Fibroblast of gingiva (primary cell): ENCODE measurements at places on chromosomes 1 and 21.

GRCh38 chr1:12121212-12122003, 45.4 kb upstream of the TNFRSF1B start:
- DNase-seq = peak; percentile 88

GRCh38 chr1:12188657-12189327, 22.0 kb downstream of the TNFRSF1B start:
- no peak for DNase-seq

- DNase-seq = no peak
Measured at GRCh38 chr1:42773420-42773819, 6.4 kb downstream of the C1orf50 start.

- DNase-seq = peak; percentile 20
Measured at GRCh38 chr1:51324251-51325010, 5.9 kb downstream of the TTC39A start.

DNA sequence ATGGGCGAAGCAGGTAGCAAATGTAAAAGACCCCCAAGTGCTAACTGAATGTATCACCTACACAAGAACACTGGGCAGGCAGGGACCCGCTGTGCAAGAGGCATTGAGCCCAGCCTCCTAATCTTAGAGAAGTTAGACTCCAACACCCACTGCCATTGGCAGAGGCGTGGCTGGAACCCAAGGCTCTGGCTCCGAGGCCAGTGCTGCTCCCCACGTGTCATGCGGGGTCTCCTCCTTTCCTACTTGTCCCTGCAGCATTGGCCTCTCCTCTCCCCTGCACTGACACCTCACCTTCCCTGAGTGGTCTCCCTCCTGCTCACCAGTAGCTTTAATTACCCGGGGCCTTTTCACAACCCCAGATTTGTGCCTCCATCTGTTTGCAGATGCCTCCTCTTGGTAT, 107.0 kb downstream of the GALNT2 start:
- DNase-seq = no peak

- peak; percentile 38 for DNase-seq
Measured at GRCh38 chr1:14924455-14925331, 228.9 kb upstream of the TMEM51 start.

DNA sequence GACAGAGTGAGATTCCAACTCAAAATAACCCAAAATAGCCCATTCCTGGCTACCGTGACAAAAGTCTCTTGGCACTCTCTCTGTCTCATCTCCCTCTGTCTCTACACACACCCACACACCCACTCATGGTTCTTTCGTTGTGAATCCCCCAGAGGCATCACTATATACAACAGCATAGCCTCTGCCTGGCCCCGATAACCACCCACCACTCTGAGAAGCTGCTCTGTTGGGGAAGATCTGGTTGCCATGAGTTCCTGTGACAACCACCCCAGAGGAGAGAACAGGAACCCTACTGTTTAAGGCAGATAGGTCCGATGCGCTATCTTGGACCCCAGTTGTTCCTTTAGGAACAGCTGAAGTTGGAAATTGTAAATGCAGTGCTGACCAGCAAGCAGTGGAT, 70.4 kb upstream of the LYST start:
- no peak for DNase-seq

- DNase-seq = no peak
Measured at GRCh38 chr1:186479162-186479561, 18.2 kb upstream of the PDC start.

GRCh38 chr21:27596196-27596595, 629.3 kb upstream of the ADAMTS5 start:
- DNase-seq = peak; percentile 15

GRCh38 chr21:42558846-42559245, 45.2 kb downstream of the SLC37A1 start:
- no peak for DNase-seq

DNA sequence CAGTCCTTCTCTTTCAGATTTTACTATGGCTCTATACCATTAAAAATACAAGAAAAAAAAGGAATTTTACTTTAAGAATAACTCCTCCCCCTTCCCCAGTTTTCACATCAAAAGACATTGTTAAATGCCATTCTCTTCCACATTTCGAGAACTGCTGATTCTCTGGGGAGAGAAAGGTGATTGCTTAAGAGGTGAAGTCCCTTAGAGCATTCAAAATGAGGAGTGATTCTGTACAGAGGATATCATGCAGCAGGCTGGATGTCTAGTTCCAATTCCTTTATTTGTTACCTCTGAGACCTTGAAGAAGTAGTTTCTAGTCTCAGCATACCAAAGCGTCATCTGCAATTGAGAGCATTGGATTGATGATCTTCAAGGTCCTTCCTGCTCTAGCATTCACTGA, 46.9 kb downstream of the FMO3 start:
- no peak for DNase-seq

DNA sequence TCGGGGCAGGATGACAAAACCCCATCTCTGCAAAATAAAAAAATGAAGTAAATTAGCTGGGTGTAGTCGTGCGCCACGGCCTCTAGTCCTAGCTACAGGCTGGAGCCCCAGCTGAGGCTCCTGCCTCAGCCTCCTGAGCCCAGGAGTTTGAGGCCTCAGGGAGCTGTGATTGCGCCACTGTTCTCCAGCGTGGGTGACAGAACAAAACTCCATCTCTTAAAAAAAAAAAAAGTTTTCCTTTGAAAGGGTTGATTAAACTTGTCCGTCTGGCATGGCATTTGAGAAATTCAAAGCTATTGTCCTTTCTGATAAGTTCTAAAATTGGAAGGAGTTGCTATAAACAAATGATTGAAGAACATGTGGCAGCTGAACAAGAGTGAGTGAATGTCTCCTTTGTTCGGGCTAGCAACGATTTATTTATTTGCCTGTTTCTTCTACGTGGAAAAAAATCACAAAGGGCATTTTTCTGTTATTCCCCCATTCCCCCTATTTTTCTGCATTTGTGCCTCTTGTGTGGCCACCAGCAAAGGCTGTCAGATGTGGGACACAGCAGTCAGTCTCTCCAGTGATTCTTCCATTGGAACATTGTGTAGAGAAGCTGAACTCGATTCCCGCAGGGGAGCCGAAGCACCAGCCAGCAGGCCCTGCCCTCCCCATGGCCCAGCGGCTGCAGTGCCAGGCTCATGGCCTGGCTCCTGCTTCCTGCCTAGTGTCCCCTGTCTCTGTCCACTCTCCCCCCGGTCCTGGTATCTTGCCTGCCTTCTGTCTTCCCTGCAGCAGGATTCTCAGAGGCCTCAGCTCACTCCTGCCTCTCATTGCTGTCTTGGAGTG, 21.5 kb upstream of the PWP2 start:
- DNase-seq = no peak

GRCh38 chr1:180080439-180080838, 74.2 kb upstream of the QSOX1 start:
- DNase-seq = no peak

DNA sequence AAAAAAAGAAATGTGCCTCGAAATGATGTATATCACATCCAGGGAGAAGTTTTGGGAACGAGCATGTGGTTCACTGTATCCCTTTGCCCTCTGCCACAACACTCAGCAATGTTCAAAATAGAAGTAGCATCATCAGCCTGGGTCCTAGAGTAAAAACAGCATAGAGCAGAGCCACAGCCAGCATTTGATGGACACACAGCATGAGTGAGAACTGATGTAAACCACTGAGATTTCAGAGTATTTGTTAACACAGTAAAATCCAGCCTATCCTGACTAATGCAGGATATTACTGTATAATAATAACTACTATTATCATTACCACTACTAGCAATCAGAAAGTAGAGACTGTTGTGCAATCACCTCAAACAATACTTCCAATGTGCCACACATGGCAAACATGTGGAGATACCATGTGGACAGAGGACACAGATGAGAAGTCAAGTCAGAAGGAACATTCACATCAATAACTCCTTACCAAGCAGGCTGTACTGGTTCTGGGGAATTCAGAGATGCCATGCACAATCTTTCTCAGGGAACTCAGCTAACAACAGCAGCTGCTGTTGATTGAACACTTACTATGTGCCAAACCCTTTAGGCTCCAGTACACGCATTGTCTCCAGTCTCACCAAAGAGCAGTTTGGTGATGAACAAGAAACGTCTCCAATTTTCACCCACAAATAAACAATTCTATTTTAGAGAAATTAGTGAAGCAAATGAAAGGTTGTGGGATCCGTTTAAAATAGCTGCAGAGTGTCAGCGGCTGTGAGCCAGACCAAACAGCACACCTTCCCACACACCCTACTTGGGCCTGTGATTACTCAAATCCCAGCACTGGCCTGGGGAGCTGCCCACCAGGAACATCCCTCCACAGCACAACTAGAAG, 16.6 kb upstream of the GFI1 start:
- peak; percentile 10 for DNase-seq

DNA sequence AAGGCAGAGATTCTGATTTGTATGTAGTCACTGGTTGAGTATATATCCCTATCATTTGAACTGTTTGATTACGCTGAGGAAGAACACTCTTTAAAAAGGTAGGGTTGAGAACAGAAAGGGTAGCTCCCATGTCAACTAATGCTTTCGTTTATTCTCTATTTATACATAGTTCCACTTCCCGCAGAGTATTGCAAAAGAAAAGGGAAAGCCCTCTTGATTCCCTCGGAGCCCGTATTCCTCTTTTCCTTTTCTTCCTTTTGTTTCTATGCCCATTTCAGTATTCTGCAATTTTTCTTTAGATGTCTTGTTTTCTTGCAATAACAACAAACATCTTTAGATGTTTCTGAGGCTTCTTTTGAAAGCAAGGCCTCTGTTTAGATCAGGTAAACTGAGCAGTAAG, 78.2 kb downstream of the DNTTIP2 start:
- DNase-seq = no peak

DNA sequence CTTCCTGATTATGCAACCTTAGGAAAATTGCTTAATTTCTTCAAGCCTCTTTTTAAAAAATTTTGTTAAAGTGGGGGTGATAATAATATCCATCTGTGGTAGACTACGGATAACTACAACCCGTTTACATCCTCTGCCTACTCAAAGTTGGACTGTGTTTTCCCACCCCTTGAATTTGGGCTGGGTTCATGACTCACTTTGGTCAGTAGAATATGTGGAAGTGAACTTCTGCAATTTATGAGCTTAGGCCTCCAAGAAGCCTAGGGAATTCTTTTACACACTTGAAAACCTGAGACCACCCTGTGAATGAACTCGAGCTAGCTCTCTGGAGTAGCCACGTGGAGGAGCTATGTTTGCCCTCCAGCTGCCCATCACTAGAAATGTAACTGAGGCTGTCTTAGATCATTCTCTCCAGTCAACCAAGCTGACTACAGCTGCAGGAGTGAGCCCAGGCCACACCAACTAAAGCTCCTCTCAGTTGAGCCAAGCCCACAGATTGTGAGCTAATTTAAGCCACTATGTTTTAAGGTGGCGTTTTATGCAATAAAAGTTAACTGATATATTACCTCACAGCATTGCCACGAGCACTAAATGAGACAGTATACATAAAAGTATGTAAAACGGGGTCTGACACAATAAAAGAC, 29.6 kb upstream of the CACHD1 start:
- DNase-seq = no peak

GRCh38 chr1:189834813-189835212, 642.9 kb downstream of the BRINP3 start:
- no peak for DNase-seq

DNA sequence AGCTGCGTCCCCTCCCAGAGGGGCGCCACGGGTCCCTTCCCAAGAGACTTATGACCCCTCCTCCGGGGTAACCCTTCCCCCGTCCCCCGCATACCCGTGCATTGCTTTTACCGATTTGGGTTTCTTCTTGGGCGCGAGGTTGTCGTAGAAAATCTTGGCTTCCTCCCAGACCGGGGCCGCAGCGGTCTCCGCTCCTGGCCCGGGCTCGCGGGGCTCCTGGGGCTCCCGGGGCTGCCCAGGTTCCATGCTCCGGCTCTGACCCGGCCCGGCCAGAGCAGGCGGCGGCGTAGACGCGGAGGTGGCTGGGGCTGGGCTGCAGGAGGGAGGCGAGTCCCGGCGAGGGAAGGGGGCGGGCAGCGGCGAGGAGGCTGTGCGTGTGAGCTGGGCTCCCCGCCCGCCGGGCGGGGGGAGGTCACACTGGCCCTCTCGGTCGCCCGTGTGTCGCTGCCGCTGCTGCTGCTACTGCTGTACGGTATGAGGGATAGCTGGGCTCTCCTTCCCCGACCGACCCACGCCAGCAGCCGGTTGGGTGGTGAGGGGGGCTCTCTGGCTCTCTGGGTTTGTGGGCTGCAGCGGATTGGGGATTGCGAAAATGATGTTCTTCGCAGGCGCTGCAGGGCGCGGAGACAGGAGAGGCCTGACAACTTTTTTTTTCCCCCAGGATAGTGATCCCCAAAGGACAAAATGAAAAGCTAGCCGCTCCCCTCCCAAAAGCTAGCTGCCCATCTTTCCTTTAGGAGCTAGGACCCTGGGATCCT, at the start of gene NT5C1A:
TSS of gene NT5C1A (minus strand) at position 315 of the 758 bp plus-strand sequence. CDS start at position 246, 69 bp downstream.
- no peak for DNase-seq

- no peak for DNase-seq
Measured at GRCh38 chr1:14415396-14415795, 183.1 kb upstream of the KAZN start.

DNA sequence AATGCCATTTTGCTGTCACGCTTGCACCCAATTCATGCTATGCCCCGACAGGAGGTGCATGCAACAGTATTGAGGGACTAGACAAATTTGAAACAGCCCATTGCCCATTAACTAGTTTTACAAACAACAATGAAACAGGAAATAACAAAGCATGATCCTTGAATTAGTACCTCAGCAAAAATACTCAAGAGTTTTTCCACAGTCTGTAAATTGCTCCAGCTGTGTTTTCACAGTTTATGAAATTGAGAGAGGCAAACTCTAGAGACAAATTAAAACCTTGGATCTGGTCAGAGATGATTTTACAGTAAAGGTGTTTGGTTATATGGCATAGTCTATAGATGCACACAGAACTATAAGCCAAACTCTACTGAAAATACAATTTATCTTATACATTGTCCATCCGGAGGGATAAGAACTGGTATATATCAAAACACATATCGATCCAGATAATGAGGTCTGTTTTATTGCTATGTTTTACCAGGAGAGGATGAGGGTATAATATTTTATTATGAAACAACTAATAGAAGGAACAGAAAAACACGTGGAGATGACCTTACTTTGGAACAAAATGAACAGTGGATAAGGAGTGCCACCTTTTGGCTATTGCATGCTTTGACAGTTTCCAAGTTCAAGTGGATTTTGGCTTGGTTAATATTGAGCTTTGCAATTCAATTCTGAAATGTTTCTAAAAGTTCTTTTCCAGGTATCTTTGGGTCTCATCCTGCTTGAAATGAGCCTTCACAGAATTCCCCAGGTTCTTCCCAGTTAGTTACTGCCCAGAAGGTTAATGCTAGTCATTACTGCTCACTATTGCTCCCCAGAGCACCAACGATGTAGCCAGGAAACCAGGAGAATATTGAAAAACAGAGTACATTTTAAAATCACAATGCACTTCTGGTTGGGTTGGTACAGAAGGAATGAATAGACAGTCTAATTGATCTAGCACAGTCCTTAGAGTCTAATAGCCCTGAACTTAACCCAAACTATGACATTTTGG, 45.7 kb downstream of the ZC3H11B start:
- peak; percentile 63 for DNase-seq

DNA sequence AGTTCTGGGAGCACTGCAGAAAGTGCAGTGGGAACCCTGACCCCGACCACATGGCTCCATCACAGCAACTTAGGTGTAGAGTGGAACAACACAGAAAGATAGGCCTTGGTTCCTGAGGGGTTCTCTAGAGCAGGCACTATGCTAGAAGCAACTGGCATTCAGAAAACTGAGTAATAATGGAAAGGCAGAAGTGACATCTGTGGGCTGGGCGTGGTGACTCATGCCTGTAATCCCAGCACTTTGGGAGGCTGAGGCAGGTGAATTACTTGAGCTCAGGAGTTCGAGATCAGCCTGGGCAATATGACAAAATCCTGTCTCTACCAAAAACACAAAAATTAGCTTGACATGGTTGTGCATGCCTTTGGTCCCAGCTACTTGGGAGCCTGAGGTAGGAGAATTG, 5.3 kb downstream of the MRPS15 start:
- no peak for DNase-seq
